ENCODE measurements at places on chromosomes 4 and X. TPM values are rescaled to one million over a fixed set of nuclear protein-coding genes. Genes with fewer than 3 reads are reported as not detected.

The BEND4 gene
- 0.24 TPM for total RNA-seq

The FAM9C gene
- total RNA-seq: 0.19 TPM

DNA sequence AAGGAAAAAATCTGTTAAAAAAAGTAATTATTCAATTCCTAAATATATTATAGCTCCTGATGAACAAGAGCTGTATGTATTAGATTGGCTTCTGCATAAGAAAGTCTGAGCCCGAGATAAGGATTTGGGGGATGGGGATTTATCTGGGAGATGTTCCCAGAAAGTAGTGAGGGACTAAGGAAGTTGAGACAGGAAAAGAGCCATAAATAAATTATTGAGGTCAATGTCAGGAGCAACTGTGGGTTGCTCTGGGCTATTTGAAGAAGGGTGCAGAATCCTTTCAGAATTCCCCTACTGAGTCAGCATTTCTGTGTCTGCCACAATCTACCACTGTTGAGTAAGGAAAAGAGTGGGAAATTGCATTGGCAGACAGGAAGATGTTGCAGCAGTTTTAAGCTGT lies 3.1 kb upstream of the TDO2 start:
- DNase-seq: no peak

DNA sequence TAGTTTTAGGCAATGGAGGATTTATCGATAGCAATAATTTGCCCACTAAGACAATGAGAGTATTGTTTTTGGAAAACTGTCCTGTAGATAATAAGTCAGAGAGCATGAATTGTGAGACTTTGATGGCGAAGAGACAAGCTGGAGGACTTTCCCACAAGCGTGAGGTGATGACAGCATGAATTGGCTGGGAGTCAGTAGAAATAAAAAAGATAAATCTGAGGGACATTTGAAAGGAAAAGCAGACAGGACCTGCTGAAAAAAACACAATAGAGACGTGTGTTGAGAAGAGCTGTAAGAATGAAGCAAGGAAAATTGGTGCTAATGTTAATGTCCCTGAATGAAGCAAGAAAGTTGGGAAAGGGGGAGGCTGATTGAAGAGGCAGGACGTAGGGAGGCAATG lies 233.5 kb downstream of the DCTD start:
- DNase-seq: no peak

DNA sequence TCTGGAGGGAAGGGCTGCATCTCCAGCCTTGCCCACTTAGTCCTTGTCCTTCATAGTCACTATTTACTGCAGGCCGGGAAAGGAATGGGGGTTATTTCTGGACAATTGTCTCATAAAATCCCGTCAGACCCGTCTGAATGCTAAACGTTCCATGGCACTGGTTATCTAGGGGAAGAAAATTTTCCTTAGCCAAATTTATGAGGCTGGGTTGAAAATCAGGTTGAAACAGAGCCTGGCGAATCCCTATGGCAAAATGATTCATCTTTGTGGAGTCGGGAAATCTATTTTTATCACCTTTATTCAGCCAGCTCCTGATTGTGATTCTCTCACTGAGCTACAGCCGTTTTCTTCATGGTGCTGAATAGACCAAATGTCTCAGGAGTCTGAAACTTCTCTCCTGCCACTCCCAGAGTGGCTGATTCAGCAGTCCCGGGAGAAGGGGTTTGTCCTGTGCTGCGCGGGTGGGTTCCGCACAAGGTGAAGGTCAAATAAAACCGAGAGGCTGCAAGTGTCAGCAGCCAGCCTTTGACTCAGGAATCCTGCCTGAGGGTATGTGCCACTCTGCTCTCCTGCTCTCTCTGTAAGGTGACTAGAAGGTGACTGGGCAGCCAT lies 1.0 kb downstream of the LIMCH1 start:
- no peak for DNase-seq

DNA sequence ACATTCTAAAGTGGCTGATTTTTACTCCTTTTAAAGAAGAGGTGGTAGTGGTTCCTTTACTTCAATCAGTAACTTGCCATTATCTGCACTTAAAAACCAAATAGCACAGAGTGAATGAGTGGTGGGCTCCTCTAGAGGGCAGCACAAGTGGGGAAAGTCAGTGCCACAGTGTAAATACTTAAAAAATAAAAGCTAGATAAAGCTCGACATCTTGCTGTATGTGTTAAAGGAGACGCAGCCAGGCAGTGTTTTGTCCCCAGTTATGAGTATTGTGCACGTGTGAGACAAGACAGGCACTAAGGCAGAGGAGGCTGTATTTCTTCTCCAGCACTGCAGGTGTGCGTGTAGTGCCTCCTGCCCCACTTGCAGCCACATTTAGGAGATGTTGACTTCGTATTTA lies 24.6 kb downstream of the NAP1L5 start:
- DNase-seq: no peak

DNA sequence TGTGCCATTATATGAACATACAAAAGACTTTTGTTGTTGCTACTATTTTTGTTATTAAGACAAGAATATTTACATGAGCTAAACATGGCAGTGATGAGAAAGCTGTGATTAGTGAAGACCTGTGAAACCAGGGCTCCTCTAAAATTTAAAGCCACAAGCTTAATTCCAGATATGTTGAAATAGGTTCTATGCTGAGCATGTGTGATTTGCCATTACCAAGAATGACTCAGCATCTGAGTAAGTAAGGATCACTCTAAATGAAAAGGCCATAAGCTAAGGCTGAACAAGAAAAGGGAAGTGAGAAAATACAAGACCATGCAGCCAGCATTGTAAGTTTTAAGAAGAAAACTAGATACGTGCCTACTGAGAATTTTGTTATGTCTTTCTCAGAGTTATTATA lies 75.9 kb upstream of the CAMK2D start:
- DNase-seq: no peak
